ENCODE measurements at places on chromosomes 7 and 10.

DNA sequence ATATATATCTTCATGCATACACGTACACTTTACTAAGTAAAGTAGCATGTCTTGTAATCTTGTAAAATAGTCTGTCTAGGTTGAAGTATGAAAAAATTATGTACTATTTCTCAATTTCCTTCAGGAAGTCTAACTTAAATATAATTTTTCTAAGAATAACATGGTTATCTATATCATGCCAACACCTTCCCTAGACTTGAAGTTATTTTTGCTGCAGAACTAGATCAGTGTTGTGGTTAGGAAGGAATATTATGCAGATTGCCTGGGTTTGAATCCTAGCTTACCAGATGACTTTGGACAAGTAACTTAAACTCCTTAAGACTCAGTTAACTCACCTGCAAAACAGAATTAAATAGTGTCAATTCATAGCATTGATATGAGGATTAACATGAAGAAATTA, 142.2 kb upstream of the SEMA3A start:
- no peak for DNase-seq

GRCh38 chr10:11499425-11500071, 111.9 kb downstream of the USP6NL start:
- DNase-seq, result no peak

GRCh38 chr7:45401155-45401554, 173.0 kb upstream of the ADCY1 start:
- no peak for DNase-seq

DNA sequence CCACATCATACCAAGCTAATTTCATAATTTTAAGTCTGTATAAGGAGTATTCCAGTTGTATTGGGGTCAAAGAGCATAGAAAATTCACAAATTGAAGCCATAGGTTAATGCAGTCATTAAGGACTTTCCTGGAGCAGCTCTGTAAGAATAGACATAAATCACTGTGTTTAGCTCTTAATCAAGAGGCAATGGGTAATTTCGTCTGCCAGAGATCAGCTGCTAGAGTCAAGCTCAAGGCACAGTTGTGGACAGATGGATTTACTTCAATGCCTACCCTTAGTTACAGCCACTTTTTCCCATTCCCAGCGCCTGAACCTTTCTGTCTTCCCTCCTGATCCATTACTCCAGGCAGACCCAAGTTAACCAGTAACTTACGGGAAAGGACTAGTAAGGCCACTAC, 40.6 kb upstream of the AGBL3 start:
- no peak for DNase-seq

DNA sequence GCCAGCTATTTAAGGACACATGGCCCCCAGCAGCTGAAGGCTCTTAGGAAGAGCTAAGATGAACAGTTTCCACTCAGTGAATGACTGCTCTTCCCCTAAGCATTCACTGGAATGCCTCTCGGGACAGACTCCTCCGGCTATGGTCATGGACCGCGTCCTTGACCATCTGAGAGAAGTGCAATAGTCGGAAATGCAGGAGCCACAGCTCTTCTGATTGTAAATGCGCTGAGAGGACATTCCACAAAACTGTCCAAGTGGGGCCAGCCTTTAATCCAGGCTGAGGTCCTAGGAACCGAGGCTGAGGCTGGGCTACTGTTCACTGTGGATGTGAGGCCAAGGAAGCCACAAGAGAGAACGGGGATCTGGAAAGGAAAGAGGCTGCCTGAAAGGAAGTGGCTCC, 162.0 kb upstream of the TMEM72 start:
- no peak for DNase-seq

GRCh38 chr7:71144963-71145362, 13.0 kb downstream of the GALNT17 start:
- no peak for DNase-seq

DNA sequence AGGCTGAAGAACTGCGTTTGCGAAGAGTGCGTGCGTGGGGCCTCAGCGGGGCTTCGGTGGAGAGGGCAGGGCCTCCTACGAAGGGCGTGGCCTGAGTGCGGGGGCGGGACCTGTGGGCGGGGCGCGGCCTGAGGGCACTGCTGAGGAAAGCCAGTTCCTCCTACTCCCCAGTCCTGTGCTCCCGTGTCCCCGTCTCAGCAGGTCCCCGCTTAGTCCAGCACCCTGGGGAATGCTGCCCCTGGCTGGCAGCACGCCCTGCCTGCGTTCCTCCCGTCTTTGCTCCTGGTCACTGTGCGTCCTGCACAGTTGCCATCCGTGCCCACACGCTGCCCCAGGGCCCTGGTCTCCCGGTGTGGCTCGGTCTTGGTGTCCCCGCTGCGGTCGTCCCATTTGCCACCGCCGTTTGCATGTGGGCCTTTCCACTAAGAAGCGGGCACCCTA, 177.1 kb downstream of the ZNF248 start:
- no peak for DNase-seq

DNA sequence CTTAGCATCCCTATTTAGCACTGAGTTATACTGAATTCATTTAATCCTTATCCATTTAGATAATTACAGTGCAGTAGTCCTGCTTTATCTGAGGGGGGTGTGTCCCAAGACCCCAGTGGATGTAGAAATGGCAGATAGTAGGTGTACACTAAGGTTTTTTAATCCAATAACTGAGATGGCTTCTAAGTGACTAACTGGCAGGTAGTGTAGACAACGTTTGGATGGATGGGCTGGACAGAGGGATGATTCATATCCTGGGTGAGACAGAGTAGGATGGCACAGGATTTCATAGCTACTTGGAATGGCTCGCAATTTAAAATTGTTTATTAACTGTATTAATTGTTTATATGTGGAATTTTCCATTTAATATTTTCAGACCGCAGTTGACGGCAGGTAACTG, 295.6 kb downstream of the CCDC3 start:
- DNase-seq, result no peak

DNA sequence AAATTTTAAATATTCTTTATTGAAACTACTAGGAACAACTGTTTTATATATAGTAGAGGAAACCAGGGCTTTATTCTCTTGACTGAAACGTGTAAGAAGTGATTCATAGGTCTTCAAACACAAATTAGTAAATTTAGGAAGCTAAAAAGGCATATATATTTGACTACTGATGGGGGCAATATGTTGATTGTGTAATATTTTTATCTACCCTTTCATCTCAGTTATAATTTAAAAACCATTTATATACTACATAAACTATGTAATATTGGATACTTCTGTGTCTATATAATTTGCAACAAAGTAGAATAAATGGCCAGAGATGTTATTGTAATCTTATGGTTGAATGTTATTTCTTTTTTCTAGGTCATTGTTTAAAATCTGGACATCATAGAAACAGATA, 269.3 kb upstream of the KAT6B start:
- no peak for DNase-seq

- DNase-seq, result no peak
Observed at GRCh38 chr10:93190372-93190771, 116.7 kb downstream of the CYP26A1 start.

GRCh38 chr10:132880128-132880981, 62.0 kb downstream of the CFAP46 start:
- DNase-seq, result no peak
